ENCODE measurements at places on chromosomes 1 and 21.

DNA sequence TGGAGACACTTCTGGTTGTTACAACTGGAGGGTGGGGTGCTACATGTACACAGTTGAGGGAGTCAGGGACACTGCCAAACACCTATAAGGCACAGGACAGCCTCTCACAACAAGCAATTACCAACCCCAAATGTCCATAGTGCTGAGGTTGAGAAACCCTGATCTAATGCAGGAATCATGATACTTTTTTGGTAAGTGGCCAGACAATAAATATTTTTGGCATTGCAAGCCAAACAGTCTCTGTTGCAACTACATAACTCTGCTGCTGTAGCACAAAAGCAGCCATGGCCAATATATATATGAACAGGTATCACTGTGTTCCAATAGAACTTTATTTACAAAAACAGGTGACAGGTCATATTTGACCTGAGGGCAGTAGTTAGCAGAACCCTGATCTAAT lies 177.5 kb downstream of the ASTN1 start:
- no peak for DNase-seq

GRCh38 chr1:958823-959730 lies at the start of gene NOC2L:
Gene NOC2L, minus strand, starts transcription at chr1:959256. Its CDS starts 16 bp downstream, at chr1:959240.
- DNase-seq: peak; percentile 99

DNA sequence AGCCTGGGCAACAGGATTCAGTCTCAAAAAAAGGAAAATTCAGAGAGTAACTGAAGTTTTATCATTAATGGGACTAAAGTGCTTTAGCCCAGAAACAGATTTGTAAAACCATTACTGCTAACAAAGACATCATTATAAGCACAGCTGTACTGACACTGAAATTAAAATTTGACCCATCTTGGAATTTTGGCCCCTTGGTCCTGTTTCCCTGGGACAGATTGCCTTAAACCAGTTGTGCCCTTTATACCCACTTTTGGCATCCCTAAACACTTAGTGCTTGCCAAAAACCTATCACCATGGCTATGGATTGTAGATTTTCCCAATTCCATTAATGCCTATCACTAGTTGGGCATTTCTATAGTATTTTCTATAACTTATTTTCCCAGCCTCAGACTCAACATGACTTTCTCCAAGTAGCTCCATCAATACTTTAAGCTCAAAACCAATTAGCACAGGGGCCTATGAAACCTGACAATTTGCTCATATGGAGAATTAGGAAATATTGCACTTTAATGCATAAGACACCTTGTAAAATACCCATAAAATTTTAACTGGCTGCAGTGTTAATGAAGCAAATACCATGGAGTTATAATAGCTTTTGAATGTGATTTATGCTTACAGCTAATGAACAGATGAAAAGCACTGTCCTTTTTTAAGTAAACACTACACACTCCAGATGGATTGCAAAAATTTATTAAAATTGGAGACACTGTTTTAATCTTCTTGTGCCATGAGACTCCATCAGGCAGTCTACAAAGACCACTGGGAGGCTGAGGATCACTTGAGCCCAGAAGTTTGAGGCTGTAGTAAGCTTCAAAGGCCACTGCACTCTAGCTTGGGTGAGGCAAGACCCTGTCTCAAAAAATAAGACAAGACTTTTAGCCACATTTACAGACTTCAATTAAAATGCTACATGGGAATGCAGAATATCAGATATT lies 4.3 kb downstream of the GAS5 start:
- no peak for DNase-seq

DNA sequence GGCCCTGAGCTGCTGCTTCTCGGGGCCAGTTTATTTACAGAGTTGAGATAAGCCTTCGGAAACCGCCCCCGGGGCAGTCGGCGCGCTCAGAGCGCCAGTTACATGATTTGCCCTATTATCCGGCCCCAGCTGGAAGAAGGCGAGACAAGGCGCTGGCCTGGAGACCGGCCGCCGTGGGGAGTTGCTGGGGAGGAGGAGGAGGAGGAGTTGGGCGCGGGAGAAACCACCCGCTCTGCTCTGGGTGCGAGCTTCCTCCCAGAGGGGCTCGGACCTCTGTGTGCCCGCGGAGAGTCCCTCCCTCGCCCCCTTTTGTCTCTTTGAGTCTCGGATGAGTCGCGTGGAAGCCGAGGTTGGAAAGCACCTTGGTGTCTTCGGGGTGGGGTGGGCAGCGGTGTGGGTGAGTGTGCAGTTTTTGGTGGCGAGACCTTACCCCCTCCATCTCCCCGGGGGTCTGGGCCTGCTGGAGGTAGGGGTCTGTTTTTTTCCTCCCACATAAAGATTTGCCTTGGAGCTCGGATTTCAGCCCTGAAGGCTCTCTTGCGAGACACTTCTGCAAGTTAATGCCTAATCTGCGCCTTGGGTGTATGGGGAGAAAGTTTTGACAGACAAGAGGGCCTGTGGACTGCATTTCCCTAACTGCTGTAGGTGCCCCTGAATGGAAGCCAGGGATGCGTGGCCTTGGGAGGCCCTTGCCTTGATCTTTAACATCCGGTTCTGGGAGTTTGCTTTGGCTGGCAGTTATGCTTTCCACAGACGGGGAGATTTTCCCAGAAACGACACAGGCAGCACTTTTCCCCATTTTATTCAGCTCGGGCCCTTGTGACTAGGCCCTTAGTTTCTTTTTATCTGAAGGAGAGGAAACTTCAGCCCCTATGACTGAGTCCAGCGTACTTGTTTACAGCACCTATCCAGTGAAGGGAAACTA lies 80.0 kb downstream of the NDUFS5 start:
- DNase-seq: peak; percentile 28

DNA sequence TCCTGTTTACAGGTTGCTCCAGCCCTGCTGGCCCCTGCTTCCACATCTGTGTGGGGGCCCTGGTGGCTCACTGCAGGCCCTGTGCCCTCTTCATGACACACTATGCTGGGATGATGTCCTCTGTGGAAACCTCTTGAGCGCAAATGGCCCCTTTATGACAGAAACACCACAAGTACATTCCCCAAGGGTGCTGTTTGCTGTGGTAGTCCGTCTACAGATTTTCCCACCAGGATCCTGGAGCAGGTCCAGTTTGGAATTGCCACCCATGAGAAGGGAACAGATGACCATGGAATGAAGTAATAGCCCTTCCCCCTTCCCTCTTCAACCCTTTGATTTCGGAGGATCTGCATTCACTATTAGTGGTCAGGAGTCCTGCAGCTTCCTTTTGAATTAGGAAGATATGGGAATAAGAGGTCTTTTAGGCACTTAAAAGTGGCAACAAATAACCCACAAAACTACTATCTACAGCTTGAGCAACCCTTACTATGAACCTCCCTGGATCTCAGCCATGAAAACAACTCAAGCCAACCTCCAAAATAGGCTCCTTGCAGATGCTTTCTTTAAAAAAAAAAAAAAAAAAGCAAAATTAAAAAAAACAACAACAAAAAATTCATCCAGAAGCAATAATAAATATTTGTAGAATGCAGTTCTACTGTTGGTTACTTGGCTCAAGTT lies 121.9 kb upstream of the TSPAN2 start:
- no peak for DNase-seq

- DNase-seq: no peak
These were observed 21.5 kb downstream of the GFI1 start for GRCh38 chr1:92465256-92465647.

DNA sequence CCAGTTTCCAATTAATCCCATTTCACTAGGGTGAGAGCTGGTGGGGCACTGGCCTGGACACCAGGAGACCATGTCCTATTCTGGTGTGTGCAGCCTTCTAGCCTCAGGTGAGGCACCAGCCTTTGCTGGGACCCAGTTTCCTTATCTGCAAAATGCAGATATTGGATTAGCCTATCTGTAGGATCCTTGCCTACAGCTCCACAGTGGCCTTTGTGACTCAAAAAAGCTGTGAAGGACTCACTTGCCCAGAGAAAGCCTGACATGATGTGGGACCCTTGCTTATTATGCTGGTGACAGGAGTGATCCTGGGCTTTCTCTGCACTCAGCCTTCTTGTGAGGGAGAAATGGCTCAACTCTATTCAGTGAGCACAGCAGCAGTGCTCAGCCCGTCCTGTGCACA lies 32.3 kb downstream of the TENT5C start:
- no peak for DNase-seq

DNA sequence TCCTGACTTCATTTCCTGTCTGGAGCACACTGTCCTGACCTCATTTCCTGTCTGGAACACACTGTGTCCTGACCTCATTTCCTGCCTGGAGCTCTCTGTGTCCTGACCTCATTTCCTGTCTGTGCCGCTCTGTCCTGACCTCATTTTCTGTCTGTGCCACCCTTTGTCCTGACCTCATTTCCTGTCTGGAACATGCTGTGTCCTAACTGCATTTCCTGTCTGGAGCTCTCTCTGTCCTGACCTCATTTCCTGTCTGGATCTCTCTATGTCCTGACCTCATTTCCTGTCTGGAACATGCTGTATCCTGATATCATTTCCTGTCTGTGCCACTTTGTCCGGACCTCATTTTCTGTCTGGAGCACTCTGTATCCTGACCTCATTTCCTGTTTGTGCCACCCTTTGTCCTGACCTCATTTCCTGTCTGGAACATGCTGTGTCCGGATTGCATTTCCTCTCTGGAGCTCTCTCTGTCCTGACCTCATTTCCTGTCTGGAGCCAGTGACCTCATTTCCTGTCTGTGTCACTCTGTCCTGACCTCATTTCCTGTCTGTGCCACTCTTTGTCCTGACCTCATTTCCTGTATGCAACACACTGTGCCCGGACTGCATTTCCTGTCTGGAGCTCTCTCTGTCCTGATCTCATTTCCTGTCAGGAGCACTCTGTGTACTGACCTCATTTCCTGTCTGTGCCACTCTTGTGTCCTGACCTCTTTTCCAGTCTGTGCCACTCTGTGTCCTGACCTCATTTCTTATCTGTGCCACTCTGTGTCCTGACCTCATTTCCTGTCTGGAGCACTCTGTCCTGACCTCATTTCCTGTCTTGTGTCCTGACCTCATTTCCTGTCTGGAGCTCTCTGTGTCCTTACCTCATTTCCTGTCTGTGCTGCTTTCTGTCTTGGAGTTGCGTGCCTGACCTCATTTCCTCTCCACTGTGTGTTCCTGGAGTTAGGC lies 27.6 kb downstream of the SKI start:
- peak; percentile 46 for DNase-seq

- no peak for DNase-seq
These were observed 3.4 kb upstream of the SLFNL1 start for GRCh38 chr1:41024953-41025352.

GRCh38 chr1:209616366-209617046 lies 33.0 kb downstream of the CAMK1G start:
- no peak for DNase-seq

GRCh38 chr1:169236143-169236542 lies 129.7 kb downstream of the ATP1B1 start:
- no peak for DNase-seq

DNA sequence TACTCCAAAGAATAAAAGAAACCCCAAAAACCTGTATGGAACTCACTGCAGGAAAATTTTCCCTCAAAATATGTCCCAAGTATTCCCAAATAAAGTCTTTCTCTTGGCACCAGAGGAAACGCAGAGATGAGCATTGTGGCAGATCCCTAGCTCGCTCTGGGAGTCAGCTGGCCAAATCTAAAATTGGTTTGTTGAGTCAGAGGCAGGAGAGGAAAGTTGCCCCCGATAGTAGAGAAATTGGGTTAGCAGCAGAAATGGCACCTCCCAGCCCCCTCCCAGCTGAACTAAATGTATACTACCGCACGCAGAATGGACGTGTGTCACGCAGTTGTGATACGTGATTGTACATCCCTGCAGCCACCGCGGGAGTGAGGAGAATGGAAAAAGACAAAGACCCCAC lies 39.9 kb upstream of the TARBP1 start:
- no peak for DNase-seq

- no peak for DNase-seq
These were observed 157.8 kb downstream of the TRABD2B start for GRCh38 chr1:47839433-47839760.

DNA sequence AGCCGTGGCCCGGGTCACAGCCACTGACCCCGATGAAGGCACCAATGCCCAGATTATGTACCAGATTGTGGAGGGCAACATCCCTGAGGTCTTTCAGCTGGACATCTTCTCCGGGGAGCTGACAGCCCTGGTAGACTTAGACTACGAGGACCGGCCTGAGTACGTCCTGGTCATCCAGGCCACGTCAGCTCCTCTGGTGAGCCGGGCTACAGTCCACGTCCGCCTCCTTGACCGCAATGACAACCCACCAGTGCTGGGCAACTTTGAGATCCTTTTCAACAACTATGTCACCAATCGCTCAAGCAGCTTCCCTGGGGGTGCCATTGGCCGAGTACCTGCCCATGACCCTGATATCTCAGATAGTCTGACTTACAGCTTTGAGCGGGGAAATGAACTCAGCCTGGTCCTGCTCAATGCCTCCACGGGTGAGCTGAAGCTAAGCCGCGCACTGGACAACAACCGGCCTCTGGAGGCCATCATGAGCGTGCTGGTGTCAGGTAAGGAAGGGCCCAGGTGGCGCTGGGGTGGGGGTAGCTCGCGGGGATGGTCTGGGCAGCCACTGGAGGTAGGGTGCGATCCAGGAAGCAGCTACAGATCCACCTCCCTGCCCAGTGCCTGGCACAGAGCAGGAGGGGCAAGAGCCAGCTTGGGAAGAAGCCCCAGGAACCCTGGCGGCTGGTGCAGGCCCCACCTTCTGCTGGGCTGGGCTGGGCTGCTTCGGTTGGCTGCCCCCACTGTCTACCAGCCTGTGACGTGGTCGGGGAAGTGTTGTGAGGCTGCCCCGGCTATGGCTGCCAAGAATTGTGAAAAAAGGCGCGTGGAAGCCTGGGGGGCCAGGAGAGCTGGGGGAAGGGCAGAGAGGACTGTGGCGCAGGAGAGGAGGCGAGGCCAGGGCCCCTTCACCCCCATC lies 3.8 kb downstream of the CELSR2 start:
- no peak for DNase-seq

DNA sequence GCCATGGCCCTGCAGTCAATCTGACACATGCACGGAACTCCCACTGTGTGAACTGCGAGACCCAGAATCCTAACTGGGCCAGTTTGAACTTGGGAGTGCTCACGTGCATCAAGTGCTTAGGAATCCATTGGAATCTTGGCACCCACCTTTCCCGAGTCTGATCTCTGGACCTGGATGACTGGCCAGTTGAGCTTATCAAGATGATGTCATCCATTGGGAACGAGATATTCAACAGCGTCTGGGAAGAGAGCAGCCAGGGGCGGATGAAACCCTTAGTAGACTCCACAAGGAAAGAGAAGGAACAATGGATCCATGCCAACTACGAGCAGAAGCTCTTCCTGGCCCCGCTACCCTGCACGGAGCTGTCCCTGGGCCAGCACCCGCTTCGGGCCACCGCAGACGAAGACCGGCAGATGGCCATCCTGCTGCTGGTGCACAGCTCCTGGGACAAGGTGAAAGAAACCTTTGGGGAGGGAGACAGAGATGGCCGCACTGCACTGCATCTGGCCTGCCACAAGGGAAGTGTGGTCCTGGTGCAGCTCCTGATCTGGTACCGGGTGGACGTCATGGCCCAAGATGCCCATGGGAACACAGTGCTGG lies 3.1 kb upstream of the TDRD5 start:
- no peak for DNase-seq

All from stimulated activated CD4-positive, alpha-beta T cell treated with anti-CD3 and anti-CD28 coated beads, Interleukin-12 subunit alpha, Interleukin-12 subunit beta, amount 100 ng/mL, for 4 hours (primary cell).